ENCODE measurements at places on chromosomes 7 and 10.
A peak's percentile ranks its signal among the peaks of the same experiment; 100 is the strongest.

- DNase-seq = no peak
Observed at GRCh38 chr10:129767751-129768150, 196.3 kb downstream of the EBF3 start.

DNA sequence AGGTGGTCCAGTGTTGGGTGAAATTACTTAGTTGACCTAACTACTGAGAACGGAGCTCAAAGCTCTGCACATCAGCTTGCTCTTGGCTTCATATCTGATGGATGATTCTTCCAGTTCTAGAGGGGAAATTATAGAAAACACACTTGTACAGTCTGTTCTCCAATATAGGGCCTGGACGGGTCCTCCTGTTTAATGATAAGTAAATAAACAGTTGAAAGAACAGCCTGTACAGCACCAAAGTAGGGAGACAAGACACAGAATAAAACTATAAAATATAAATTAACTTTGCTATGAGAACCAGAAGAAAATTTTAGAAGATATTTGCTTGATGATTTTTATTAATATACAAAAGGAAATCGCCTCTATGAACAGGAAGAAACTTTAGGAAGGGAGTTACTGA lies 271.7 kb downstream of the STK31 start:
- DNase-seq = no peak

- no peak for DNase-seq
Observed at GRCh38 chr7:128172963-128173362, 68.1 kb upstream of the LEP start.

DNA sequence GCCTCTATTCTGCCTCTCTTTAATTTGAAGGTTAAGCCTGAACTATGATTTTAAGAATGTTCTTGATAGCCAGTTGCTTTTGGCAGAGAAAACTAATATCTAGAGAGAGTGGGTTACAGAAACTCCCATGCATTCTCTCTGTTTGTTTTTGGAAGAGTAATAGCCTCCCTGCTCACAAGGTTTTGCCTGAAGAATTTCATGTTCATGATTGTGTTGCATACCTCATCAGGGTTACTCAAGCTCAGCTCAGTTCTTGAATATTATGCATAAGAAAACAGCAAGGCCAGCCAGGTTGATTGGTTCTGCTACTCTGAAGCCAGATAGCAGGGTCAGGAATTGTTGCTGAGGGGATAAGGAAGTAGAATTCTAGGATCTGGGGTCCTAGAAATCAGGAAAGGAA lies 137.4 kb downstream of the MDFIC start:
- no peak for DNase-seq

DNA sequence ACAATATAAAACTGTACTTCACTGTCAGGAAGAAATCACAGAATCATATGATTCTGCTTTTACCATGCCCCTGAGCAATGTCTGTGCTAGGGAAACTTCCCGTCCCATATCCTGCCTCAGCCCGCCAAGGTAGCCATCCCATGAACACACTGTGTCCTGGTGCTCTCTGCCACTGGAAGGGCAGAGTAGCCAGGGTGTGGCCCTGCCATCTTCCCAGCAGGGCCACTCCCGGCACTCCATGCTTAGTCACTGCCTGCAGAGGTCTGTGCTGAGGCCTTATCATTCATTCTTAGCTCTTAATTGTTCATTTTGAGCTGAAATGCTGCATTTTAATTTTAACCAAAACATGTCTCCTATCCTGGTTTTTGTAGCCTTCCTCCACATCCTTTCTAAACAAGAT lies 31.8 kb downstream of the AP3M1 start:
- no peak for DNase-seq

DNA sequence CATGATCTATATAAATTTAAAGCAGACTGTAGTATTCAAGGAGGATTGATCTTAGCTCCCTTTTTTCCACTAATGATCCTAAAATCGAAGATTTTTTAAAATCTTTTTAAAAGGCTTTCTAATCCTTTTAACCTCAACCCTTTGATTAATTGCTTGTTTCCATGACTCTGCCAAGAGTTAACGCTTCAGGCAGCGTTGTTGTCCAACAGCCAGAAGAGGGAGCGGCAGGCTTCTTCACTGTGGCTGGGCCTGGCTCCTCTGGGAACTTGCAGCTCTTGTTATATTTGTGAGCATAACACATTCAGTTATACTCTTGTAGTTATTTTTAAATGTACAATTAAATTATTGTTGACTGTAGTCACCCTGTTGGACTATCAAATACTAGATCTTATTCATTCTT lies 26.3 kb downstream of the CRCP start:
- peak; percentile 79 for DNase-seq

DNA sequence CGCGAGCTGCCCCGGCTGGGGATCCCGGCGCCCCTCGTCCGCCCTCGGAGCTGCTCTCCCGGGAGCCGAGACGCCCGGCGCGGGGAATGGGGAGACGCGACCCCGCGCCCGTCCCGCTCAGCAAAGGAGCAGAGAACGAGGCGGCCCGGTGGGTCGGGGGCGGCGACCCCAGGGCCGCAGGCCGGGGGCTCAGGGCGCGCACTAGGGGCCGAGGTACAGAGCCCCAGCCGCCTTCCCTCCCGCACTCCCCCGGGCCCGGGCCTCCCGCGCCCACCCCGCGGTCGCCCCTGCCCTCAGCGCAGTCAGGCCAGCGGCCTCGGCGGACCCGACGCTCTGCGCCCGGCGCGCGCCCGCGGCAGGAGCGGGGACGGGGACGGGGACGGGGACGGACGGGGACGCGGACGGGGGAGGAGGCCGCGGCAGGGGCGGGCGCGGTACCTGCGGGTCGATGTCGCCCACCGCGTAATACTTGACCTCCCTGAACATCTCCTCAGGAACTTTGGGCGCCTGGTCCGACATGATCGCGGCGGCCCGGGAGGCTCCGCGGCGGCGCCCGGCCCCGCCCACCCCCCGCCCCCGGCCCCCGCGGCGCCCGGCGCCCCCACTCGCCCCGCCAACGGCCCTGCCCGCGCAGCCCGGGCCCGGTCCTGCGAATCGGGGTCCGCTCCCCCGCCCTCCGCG lies 373 bp downstream of the PAXIP1 start:
- DNase-seq = no peak

DNA sequence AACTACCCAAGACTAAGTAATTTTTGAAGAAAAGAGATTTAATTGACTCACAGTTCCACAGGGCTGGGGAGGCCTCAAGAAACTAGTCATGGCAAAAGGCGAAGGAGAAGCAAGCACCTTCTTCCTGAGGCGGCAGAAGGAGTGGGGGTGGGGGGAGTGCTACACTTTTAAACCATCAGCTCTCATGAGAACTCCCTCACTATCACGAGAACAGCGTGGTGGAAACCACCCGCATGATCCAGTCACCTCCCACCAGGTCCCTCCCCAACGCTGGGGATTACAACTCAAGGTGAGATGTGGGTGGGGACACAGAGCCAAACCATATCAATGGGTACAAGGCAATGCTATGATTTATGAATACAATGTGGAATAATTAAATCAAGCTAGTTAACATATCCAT lies 241.9 kb downstream of the PTPRN2 start:
- no peak for DNase-seq

DNA sequence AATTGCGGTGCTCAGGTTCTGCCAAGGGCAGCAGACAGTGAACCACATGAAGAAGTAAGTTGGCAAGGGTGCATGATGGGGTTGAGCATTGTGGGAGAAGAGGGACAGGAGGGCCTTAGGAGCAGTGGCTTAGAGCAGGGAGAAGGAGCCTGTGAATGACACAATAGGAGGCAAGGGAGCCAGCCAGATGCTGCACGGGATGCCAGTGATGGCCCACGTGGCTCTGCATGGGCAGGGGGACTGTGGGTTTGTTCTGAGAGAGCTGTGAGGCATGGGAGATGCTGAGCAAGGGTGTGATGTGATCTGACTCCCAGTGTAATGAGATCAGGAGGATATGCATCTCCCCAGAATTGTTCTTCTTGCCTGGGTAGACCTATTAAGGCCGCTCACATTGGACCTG lies 60.9 kb downstream of the C10orf90 start:
- no peak for DNase-seq

DNA sequence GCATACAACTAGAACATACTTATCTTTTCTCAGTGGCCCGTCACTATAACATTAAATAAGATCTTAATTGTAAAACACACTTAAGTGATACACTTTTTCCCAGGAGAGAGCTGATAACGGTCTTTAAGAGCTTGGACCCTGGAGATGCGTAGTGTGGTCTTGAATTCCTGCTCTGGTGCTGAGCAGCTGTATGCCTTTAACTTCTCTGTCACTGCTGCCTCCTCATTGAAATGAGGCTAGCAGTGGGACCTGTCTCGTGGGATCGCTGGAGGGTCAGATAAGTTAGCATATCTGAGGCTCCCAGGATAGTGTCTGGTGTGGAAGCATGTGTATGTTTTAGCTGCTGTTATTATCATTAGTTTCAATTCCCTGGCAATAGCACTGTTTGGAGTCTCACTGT lies 194.9 kb downstream of the SDK1 start:
- no peak for DNase-seq

- DNase-seq = no peak
Observed at GRCh38 chr7:1552200-1552599, 3.8 kb downstream of the TMEM184A start.

DNA sequence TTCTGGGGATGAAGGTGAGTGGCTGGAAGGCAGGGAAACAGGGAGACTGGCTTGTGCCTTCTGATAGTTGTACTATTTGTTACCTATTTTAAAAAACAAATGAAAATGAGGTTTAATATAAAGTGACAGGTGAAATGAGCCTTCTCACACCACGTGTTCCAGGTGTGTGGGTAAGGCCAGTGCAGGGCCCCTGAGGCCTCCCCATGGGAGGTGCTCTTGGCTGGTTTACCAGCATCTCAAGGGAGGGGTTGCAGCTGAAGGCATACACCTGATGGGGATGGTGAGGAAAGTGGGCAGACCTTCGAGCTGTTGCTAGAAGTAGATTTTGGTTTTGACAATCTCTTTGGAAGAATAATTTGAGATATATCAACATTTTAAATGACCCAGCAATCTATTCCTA lies 103.6 kb downstream of the ARHGAP22 start:
- DNase-seq = no peak

DNA sequence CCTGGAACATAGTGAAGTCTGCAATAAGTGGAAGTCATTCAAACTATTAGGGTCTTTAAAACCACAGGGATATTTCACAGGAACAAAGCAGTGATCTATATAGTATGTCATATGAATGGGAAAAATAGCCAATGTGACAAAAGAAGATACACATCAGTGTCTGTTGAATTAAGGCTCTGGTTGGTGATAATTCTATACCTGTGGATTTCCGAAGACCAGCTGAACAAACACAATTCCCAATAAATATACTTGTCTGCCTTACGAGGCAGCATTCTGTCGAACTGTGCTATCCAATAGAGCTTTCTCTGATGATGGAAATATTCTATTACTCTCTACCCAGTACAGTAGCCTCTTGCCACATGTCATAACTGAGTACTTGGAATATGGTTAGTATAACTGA lies 55.9 kb upstream of the CAV2 start:
- no peak for DNase-seq

DNA sequence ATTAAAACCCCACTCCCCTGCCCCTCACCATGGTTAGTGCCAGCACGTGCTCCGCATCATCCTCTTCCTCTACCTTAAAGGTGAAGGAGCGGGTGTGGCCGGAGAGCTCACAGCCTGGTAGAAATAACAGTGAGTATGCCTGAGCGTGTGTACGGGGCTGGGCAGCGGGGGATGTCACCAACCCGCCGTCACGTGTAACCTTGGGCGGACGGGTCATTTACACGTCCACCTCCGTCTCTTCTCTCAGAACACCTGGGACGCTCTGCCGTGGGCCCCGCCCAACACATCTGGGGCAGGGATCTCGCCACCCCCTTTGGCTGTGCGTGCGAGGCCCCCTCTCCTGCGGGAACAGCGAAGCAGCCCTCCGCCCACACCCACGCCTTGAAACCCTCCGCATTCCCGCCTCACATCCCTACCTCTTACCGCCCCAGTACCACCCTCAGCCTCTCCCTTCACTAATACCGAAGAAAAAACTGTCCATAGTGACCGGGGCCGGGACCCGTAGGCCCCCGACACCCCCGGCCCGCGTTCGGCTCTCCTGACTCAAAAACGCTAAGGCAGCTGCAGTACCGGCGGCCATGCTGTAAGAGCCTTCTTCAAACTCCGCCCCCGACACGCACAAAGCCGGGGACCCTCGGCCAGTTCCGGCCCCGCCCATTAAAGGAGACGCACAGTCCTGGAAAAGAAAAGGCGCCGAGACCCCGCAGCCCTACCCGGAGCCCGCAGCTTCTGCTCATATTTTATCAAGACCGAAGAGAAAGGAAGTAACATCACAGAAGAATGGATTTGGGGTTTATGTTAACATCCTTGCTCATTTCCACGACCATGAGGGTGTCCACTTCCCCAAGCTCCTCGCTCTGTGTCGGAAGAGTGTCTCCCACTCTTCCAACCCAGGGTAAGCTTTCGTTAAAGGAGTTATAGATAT lies at the start of gene NPM3:
Gene NPM3, minus strand, starts transcription at position 636 of the 925 bp plus-strand sequence. Its CDS starts 56 bp downstream, at position 580.
- peak; percentile 45 for DNase-seq

- no peak for DNase-seq
Observed at GRCh38 chr7:28517206-28517605, 104.9 kb downstream of the CREB5 start.

- DNase-seq = no peak
Observed at GRCh38 chr10:86122646-86123045, 243.9 kb downstream of the GRID1 start.

GRCh38 chr10:129800796-129801340 lies 163.2 kb downstream of the EBF3 start:
- no peak for DNase-seq

DNA sequence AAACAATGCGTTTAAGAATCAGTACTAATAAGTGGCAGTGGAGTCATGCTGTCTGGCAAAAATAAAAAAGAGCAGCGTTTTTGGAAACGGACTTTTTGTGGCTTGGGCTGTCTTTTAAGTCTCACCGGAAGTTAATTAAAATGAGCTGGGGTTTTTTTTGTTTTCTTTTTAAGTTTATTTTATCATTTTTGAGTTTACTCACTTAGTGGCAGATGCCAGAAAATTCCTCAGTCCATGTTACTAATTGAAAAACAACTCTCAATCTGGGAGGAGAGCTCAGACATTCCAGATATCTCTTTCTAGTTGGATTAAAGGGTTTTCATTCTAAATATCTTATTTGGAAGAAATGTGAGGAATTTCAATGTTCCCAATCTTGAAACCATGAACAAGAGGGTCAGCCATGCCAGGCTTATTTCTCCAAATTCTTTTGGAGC lies 133.8 kb upstream of the AGR3 start:
- DNase-seq = no peak
